ENCODE measurements at places on chromosomes 2 and 18.

- DNase-seq, result peak; percentile 57
Measured at GRCh38 chr18:26317398-26317797, 91.2 kb downstream of the TAF4B start.

DNA sequence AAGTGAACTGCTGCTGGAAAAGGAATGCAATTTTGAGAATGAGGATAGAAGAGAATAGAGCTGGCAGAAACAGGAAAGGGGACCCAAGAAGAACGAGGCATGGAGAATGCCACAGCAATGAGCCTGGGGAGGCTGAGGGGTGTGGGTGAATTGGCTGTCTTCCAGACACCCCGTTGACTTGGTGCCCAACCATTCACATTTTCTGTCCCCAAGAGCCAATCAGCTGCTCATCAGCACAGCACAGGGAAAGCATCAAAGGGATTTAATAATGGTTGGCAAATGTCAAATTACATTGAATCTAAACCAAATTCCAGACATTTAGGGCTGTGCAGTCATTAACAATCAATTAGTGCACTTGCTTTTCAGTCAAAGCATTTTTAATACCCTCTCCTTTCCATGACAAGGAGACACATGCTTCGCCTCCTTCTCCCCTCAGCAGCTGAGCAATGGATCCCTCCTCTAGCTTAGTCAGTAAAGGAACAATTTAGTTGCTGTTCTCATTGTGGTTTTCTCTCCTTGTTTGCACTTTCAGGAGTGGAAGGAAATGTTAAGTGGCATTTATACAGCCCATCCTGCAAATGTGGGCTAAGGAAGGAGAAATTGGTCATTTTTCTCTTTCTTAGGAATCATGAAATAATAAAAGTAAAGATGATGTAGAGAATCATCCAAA lies 98.8 kb downstream of the KLF7 start:
- DNase-seq, result no peak

- DNase-seq, result no peak
Measured at GRCh38 chr2:129793431-129793902, 186.0 kb upstream of the RAB6C start.

DNA sequence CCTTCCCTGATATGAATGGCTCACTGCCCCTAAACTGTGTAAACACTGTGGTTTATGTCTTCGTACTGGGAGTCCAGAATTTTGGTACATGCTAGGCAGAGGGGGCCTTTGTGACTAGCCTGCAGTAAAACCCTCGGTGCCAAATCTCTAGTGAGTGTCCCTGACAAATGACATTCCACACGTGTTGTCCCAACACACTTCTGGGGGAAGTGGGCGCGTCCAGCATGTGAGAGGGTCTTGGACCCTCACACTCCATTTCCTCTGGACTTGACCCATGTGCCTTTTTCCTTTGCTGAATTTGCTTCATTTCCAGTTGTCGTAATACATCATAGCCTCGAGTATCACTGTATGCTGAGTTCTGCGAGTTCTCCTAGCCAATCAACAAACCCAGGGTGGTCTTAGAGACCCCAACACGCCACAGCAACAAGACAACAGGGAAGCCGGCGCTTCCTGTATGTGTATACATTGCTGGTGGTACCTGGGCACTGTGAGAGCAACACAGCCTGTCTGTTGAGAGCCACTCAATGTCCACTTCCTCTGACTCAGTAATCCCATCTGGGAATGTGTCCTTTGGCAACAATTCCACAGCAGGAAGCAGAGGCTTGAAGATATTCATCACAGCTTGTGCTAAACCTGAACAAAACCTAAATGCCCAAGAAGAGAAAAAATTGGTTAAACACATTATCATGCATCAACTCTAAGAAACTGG lies 26.9 kb upstream of the SLC66A3 start:
- peak; percentile 78 for DNase-seq

GRCh38 chr2:239399921-239400595 lies 762 bp downstream of the HDAC4 start:
- peak; percentile 1 for DNase-seq

DNA sequence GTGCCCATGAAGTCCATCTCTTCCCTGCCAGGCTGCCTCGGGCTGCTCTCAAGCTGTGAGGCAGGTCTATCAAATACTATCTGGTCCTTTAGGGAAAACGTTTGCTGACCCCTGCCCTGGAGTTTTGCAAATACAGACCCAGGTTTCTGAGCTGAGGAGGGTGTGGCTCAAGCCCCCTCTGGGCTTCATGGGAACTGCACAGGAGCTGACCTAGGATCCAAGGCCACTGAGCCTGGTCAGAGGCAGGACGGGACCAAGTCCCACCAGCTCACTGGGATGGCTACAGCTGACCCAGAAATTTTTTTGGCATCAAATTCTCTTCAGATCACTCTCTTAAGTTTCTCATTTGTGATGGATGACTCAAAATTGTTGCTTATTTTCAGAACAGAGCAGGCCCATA lies 14.1 kb downstream of the ZNF516 start:
- DNase-seq, result no peak

DNA sequence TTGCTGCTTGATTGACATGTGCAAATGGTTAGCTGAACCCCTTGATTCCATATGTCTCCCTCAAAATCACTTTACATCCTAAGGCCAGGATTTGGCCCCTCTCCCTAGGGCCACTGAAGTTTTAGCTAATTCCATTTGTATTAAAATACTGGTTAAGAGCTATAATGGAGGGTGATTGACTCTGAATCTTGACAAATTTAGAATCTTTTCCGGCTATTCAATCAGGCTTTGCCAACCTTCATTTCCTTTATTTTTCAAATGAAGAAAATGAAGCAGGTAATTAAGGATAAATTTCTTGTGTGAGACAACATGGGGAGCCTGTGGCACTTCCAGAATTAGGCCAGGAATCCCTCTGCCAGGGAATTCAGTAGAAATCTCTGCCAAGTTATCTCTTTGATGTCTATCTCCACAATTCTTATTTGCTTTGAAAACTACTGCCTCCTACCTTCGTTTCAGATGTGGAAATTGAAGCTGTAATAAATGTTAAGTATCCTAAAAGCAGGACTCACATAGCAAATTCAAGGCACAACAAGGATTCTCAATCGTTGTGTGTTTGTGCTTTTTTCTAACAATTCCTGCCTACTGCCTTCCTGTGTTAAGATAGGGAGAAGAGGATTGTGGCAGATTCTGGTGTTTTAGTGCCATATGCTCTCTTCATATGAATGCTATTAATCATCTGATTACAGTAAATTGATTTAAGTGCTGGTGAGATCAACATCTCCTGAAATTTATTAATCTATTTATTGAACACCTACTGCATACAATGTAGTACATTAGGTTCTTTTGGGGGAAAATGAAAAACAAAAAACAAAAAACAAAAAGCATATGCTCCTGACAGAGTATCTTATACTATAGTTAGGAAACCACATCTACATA lies 47.8 kb upstream of the MAP4K3 start:
- no peak for DNase-seq

- no peak for DNase-seq
Measured at GRCh38 chr2:196183172-196183473, 11.7 kb upstream of the STK17B start.

DNA sequence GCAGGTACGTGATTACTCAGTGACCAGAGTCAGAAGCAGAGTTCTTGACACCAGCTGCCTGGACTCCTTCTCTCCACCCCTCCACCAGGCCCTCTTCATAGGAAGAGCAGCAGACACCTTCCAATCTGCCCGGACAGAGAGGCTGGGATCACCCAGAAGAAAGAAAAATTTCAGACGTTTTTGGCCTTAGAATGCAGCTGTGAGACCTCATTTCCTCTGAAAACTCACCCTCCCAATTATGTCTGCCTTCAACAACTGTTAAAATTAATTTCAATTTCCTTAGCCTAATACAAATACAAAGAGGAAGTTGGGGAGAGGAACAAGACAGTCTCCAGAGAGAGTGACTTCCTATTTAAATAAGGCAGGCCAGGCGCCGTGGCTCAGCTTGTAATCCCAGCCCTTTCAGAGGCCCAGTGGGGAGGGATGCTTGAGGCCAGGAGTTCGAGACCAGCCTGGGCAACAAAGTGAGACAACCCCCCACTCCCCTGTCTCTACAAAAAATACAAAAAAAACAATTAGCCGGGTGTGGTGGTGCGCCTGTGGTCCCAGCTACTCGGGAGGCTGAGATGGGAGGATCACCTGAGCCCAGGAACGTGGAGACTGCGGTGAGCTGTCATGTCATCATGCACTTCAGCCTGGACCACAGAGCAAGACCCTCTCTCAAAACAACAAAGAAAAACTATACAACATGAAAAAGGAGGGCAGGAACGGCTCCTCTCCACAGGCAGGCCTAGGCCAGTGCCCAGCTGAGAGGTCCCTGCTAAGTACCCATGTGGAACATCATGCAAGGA lies 1.6 kb downstream of the SLC66A2 start:
- DNase-seq, result no peak

All from HCEC 1CT (cell line).